Suprapubic skin (tissue), 4 donors: ENCODE measurements at places on chromosomes 2 and 18.

- no peak for DNase-seq
Measured at GRCh38 chr18:63148449-63149301, 170.9 kb downstream of the BCL2 start.

GRCh38 chr2:37798315-37799005 lies 126.6 kb upstream of the RMDN2 start:
- DNase-seq = no peak

- DNase-seq = no peak
Measured at GRCh38 chr2:144595279-144595678, 75.4 kb upstream of the ZEB2 start.

DNA sequence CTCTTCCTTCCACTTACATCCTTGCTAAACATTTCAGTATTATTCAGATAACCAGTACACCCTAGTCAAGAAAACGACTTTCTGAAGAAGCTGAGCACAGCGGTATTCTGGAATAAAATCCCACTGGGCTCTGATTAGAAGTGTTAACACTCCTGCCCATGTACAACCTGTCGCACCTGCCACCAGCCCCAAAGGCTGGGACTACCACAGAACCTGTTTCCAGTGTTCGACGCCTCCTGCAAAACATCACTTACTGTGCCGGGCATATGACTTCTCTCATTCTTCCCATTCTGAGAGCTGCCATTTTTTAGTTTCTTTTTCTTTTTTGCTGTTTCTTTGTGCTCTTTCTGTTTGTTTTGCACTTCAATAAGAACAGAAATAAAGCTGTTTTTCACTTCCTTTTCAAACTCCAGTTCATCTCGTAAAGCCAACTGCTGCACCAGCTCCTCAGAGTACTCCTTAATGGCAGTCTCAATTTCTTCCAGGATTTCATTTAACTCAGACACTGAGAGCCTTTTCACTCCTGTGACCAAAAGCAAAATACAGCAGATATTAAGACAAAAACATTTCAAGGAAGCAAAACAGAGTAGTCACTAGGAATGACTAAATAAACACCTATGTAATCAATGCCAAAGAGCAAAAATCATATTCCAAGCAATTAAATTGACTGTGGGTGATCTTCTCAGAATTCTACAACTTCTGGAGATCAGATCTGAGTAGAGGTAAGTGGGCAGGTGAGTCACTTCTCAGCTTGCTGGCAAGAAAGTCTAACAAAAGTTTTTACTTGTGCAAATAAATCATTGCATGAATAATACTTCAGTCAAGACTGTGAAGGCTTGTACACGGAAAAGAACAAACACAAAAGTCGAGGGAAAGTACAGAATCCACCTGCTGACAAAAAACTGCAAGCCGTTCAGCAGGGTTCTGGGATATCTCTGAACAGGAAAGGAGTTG lies 19.3 kb downstream of the FEZ2 start:
- no peak for DNase-seq

- DNase-seq = no peak
Measured at GRCh38 chr2:28135324-28135723, 244.8 kb downstream of the BABAM2 start.

DNA sequence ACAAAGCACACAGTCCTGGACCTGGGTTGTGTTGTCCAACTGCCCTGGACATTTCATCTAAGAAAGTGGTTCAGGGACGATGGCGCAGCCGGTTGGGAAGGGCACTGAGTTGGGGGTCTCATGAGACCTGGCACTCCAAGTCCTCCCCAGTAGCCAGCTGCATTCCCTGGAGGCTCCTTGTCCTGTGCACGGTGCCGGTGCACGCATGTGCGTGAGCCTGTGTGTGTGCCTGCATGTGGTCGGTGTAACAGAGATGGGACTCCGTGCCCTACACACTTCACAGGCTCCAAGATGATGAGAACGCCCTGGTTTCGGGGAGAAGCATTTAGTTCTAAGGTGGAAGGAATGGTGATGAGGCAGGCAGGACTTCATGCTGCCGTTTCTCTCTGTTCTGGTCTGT lies 124.9 kb upstream of the PXDN start:
- DNase-seq = no peak

DNA sequence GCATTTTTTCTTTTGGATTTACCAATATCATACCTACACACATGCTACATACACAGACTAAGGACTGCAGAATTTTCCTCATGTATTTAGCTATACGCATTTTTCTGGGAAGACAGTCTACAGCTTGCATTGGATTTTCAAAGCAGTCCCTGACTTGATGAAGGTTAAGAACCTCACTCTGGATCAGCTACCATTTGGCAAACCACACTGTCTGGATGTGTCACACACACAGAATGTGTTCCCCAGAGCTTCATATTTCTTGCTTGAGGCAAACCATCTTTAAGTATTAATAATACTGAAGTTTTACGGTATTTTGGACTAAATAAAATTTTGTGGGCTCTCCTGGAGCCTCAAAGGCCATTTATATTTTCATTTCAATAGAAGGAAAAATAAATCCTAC lies 102.3 kb downstream of the TCF4 start:
- DNase-seq = no peak
